Cardiac muscle cell (in vitro differentiated cells and primary cell): ENCODE measurements at places on chromosomes 6 and 20. TPM values are rescaled to one million over a fixed set of nuclear protein-coding genes. Genes with fewer than 3 reads are reported as not detected.

GRCh38 chr6:130928158-130928912, 101.1 kb downstream of the SMLR1 start:
- peaks cover 6% of the 10 kb centered on the region for H3K4me1 ChIP-seq
- DNase-seq, result no peak
- no peaks in the 10 kb centered on the region for H3K27me3 ChIP-seq
- H3K4me3 ChIP-seq, result no peak overlapping the region
- no peaks in the 10 kb centered on the region for H3K36me3 ChIP-seq

- peaks cover 4% of the 10 kb centered on the region for H3K4me1 ChIP-seq
- H3K27ac ChIP-seq, result no peak overlapping the region
- DNase-seq, result no peak
Measured at GRCh38 chr6:15533379-15534026, 129.3 kb downstream of the DTNBP1 start.

The TP53TG5 gene
- 0.32 and 0.39 TPM in 2 replicates for total RNA-seq

- H3K27ac ChIP-seq, result no peak overlapping the region
- no peaks in the 10 kb centered on the region for H3K4me1 ChIP-seq
- H3K4me3 ChIP-seq, result no peak overlapping the region
- no peaks in the 10 kb centered on the region for H3K27me3 ChIP-seq
- no peaks in the 10 kb centered on the region for H3K36me3 ChIP-seq
Measured at GRCh38 chr6:31920811-31921210, 6.7 kb upstream of the C2 start.

DNA sequence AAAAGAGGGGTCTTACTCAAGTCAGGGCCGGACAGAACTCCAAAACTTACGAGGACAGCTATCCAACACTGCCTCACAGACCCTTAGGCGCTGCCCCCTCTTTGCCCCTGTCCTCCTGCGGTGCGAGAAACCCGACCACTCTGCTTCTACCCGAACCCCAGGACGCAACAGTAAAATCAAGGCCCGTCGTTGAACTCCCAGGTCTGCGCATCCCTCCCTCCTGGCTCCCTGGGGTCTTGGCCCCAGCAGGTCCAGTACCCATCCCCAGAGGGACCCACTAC, 6.4 kb downstream of the OLIG3 start:
- no peaks in the 10 kb centered on the region for H3K36me3 ChIP-seq
- H3K4me3 ChIP-seq, result no peak overlapping the region
- H3K27ac ChIP-seq, result no peak overlapping the region
- DNase-seq, result no peak

DNA sequence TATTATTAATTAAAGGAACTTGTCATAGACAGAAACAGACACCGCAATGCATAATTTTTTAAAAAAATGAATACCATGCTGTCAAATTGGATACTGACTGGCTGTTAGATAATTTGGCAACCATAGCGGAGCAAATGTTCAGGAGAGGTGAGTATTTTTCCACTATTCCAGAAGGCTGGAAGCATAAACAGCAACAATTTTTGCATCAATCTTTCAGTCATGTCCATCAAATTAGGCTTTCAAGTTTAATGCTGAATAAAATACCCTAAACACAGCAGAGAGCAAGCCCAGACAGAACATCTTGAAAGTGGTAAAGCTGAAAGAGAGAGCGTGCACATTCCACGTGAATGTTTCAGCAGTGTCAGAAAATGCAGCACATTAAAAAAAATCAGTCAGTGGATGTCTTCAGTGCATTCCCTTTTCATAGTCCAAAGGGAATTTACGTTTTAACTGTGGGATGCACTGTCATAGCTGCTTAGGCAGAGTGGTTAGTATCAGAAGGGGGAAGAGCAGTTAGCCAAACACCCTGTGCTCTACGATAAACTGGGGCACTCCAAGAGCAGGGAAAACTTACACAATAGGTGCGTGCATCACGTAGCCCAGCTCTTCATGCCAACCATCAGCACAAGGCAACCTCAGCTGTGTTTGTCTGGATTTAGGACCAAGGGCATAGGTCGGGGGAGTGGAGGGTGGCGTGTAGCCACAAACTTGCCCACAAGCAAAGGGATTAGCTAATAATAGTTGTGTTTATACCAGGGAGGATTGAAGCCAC, 116.2 kb upstream of the STMND1 start:
- H3K36me3 ChIP-seq, result no peaks in the 10 kb centered on the region
- no peak overlapping the region for H3K4me3 ChIP-seq
- DNase-seq, result peak; percentile 69
- no peak overlapping the region for H3K27ac ChIP-seq
- no peaks in the 10 kb centered on the region for H3K27me3 ChIP-seq

GRCh38 chr6:111480988-111481822, 1.8 kb downstream of the REV3L start:
- DNase-seq, result no peak
- peak overlapping the region; percentile 49 for H3K4me3 ChIP-seq
- no peaks in the 10 kb centered on the region for H3K27me3 ChIP-seq
- H3K4me1 ChIP-seq, result peaks cover 33% of the 10 kb centered on the region

- no peaks in the 10 kb centered on the region for H3K36me3 ChIP-seq
- H3K4me1 ChIP-seq, result peaks cover 7% of the 10 kb centered on the region
- no peak for DNase-seq
- no peak overlapping the region for H3K27ac ChIP-seq
- H3K4me3 ChIP-seq, result no peak overlapping the region
Measured at GRCh38 chr20:32010666-32011065, 428 bp downstream of the CCM2L start.

The RBPJL gene
- not detected in 2 replicates for total RNA-seq

DNA sequence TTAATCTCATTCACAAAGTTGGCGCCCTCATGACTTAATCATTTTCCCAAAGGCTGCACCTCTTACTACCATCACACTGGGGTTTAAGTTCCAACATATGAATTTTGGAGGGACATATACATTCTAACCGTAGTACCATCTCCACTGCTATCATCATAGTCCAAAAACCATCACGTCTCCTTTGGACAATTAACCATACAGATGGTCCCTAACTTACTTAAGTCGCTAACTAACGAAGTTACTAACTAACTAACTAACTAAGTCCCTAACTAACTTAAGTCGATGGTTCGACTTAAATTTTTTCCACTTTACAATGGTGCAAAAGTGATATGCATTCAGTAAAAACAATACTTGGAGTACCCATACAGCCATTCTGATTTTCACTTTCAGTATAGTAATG, 24.0 kb upstream of the TBC1D22B start:
- H3K27me3 ChIP-seq, result no peaks in the 10 kb centered on the region
- no peaks in the 10 kb centered on the region for H3K4me1 ChIP-seq
- no peak overlapping the region for H3K27ac ChIP-seq

DNA sequence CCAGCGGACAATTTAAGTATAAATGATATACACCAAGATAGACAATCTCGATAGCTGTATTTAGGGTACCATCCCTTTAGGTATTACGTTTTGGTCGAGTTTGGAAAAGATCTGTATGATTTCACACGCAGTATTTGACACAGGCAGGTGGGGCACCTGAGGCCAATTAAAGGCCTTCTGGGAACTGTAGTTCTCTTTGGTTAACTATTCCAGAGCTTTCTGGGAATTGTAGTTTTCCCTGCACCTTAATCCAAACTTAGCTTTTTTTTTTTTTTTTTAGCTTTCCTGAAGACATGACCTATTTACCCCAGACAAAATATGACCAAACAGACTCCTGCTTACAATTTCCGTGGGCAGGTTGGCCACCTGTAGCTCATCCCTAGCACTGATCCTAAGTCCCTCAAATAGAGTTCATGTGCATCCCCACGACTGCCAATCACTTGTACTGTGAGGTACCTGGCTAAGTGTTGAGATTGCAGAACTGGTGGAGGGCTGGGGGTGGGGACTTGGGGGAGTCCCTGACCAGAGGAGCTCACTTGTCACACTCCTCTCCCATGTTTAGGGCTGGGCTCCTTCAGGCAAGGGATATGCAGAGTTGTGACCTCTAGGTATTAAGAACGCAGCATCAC, 999 bp upstream of the EHMT2 start:
- peaks cover 21% of the 10 kb centered on the region for H3K4me1 ChIP-seq
- H3K36me3 ChIP-seq, result peaks cover 22% of the 10 kb centered on the region
- peak overlapping the region; percentile 100 for H3K4me3 ChIP-seq
- peak overlapping the region; percentile 73 for H3K27ac ChIP-seq
- peak; percentile 44 for DNase-seq

The TOX2 gene
- 0.09 TPM in 1 of 2 replicates, not detected in the other for total RNA-seq

DNA sequence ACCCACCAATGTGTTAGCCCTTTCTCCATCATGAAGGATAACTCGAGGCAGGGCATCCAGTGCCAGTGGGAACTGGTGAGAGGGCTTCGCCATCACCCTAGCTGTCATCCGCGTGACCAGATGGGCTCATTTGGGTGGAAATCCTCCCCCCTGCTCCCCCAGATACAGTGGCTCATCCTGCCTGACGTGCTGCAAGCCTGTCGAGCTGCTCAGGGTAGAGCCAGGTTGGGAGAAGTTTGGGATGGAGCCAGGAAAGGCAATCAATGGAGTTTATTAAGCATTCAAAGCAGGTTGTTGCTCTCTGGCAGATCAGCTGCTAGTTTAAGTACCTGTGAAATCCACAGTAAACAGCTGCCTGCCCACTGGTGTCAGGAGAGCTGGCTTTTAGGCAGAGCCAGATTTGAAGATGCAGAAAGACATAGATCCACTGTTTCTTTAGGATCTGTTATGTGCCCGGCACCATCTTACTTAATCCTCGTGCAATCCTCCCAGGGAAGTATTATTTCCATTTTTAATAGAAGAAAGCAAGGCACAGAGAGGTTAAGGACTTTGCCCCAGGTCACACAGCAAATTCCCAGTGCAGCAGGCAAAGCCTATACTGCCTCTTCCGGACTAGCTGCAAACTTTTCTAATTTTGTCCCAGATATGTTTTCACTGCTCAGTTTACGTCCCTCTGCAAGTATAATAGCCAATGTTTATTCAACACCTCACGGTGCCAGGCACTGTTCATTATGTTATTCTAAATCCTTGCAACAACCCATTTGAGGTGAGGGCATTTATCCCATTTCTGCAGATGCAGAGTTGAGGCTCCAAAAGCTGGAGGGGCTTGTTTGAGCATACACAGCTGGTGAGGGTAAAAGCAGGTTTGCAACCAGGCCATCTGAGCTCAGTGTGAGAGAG, 54.1 kb upstream of the KCNG1 start:
- H3K27ac ChIP-seq, result no peak overlapping the region
- peaks cover 6% of the 10 kb centered on the region for H3K4me1 ChIP-seq
- H3K27me3 ChIP-seq, result no peaks in the 10 kb centered on the region
- no peak for DNase-seq
- no peak overlapping the region for H3K4me3 ChIP-seq

DNA sequence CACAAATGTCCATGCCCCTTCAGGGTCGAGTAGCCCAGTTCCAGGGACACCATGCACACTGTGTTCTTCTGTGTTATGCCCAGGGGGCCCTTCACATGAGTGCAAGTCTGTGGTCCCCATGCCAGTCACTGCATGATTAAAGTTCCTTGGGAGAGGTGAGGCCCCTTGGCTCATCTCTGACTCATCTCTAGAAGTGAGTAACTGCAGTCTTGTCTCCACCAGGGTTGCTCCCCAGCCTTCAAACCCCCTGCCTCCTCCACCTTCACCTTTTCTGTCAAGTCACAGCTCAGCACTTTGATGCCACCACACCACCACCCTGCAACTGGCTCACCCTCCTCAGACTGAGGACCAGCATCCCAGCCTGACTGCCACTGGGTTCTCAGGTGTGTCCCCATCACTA, 161.7 kb downstream of the UNC5CL start:
- H3K4me1 ChIP-seq, result no peaks in the 10 kb centered on the region
- no peaks in the 10 kb centered on the region for H3K36me3 ChIP-seq
- H3K27me3 ChIP-seq, result no peaks in the 10 kb centered on the region
- no peak overlapping the region for H3K4me3 ChIP-seq

- no peaks in the 10 kb centered on the region for H3K4me1 ChIP-seq
- H3K36me3 ChIP-seq, result no peaks in the 10 kb centered on the region
- H3K27me3 ChIP-seq, result no peaks in the 10 kb centered on the region
- no peak overlapping the region for H3K27ac ChIP-seq
- no peak for DNase-seq
- no peak overlapping the region for H3K4me3 ChIP-seq
Measured at GRCh38 chr6:4598384-4598995, 177.7 kb upstream of the CDYL start.

- DNase-seq, result peak; percentile 62
- H3K27ac ChIP-seq, result no peak overlapping the region
- H3K27me3 ChIP-seq, result no peaks in the 10 kb centered on the region
- peaks cover 6% of the 10 kb centered on the region for H3K4me1 ChIP-seq
Measured at GRCh38 chr6:43077981-43078511, 1.9 kb downstream of the PTK7 start.

DNA sequence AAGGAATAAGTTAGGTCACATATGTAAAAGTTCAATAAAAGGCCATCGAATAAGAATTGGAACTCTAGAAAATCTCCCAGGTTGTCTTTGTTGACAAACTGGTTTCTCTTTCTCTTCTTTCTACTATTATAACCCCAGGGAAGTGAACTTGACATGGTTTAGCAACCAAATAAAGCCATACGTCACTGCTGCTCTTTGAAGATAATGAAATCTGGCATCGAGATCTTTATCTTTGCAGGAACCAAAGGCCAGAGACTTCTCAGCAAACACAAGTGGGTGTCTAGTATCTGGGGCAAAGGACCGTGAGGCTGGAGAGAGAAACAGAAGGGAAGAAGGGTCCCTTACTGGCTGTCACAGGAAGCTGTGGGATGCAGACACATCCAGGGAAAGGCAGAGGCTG, 286.7 kb upstream of the CDYL start:
- no peak overlapping the region for H3K27ac ChIP-seq
- peaks cover 6% of the 10 kb centered on the region for H3K4me1 ChIP-seq
- H3K36me3 ChIP-seq, result no peaks in the 10 kb centered on the region
- DNase-seq, result no peak
- H3K27me3 ChIP-seq, result no peaks in the 10 kb centered on the region
- H3K4me3 ChIP-seq, result no peak overlapping the region

The GGTLC1 gene
- not detected in 2 replicates for total RNA-seq

DNA sequence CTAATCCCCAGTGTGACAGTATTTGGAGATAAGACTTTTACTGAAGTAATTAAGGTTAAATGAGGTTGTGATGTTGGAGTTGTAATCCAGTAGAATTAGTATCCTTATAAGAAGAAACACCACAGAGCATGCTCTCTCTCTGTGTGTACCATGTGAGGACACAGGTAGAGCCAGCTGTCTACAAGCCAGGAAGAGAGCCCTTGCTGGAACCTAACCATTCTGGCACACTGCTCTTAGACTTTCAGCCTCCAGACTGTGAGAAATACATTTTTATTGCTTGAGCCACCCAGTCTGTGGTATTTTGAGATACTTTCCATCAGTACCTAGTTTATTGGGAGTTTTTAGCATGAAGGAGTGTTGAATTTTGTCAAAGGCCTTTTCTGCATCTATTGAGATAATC, 110.2 kb downstream of the PHF3 start:
- no peaks in the 10 kb centered on the region for H3K36me3 ChIP-seq
- DNase-seq, result no peak
- H3K27me3 ChIP-seq, result no peaks in the 10 kb centered on the region
- H3K4me3 ChIP-seq, result no peak overlapping the region
